Activated T-helper 2 cell treated with anti-CD3 and anti-CD28 coated beads, Interferon-gamma antibody, Interleukin-2, Interleukin-4, amounts not matched to agents 10 μg/mL and 5 μg/mL and 100 μg/mL, durations not matched to agents 14 hours and 24 hours and 36 hours (primary cell): ENCODE measurements at places on chromosomes 12 and 14. TPM values are rescaled to one million over a fixed set of nuclear protein-coding genes. Genes with fewer than 3 reads are reported as not detected.

The KRT77 gene
- not detected in 2 replicates for total RNA-seq

DNA sequence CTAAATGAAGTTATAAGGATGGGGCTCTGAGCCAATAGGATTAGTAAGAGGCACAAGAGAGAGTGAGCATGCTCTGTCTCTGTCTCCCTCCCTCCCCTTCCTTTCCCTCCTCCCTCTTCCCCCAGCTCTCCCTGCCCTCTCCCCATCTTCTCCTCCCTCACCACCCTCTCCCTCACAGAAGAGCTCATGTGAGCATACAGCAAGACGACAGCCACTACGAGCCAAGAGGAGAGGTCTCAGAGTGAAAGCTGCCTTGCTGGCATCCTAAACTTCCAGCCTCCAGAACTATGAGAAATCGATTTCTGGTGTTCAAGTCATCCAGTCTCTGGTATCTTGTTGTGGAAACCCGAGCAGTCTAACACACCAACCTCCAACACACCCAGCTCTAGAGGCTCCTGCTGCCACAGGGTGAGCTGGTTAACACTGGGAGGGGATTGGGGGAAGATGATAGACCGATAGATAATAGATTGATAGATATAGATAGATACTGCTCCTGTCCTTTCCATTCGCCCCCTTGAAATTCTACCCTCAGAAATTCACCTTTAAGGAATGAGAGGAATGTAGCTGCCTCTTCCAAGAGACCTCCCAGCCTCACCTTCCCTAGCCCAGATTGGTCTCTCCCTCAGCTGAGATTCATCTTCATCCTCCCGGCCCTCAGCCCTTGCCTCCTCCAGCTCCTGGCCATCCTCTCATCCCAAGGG, 25.8 kb upstream of the ACTN1 start:
- no peaks in the 10 kb centered on the region for H3K36me3 ChIP-seq
- H3K4me3 ChIP-seq: no peak overlapping the region
- no peaks in the 10 kb centered on the region for H3K27me3 ChIP-seq

The EML1 gene
- 0.68 and 0.87 TPM in 2 replicates for total RNA-seq

- H3K4me3 ChIP-seq: no peak overlapping the region
- DNase-seq: no peak
- H3K4me1 ChIP-seq: peaks cover 15% of the 10 kb centered on the region
- no peaks in the 10 kb centered on the region for H3K27me3 ChIP-seq
Observed at GRCh38 chr12:47160316-47161244, 80.8 kb upstream of the AMIGO2 start.

GRCh38 chr14:94761348-94761996, 8.4 kb downstream of the GSC start:
- H3K27ac ChIP-seq: no peak overlapping the region
- H3K36me3 ChIP-seq: no peaks in the 10 kb centered on the region
- no peaks in the 10 kb centered on the region for H3K4me1 ChIP-seq

The SCYL2 gene
- 31.8 and 34.5 TPM in 2 replicates for total RNA-seq

GRCh38 chr14:57871459-57872080, 5.7 kb upstream of the SLC35F4 start:
- DNase-seq: no peak
- H3K27ac ChIP-seq: no peak overlapping the region
- H3K27me3 ChIP-seq: peaks cover 11% of the 10 kb centered on the region
- no peaks in the 10 kb centered on the region for H3K36me3 ChIP-seq

DNA sequence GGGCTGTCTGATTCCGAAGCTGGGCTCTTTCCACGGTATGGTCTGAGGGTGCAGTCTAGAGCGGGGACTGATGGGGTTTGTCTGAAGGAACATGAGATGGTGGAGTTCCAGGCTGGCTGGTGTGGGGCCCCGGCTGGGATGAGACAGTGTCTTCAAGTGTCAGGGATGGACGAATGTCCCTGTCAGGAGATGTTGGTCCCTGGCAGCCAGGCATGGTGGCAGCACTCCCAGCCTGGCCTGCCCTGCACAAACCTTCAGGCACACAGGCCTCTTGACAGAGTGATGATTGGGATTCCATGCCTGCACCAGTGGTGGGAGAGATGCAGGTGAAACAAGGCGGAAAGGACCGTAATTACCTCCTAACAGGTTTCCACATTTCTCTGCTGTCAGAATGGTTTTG, 221.9 kb downstream of the CACNA1C start:
- H3K27me3 ChIP-seq: peaks cover 4% of the 10 kb centered on the region
- no peaks in the 10 kb centered on the region for H3K36me3 ChIP-seq
- no peaks in the 10 kb centered on the region for H3K4me1 ChIP-seq
- no peak for DNase-seq
- H3K27ac ChIP-seq: no peak overlapping the region
- no peak overlapping the region for H3K4me3 ChIP-seq

The ING4 gene
- 18.5 and 19.1 TPM in 2 replicates for total RNA-seq

The DCD gene
- not detected in 2 replicates for total RNA-seq

- H3K36me3 ChIP-seq: no peaks in the 10 kb centered on the region
- peaks cover 7% of the 10 kb centered on the region for H3K4me1 ChIP-seq
- no peak overlapping the region for H3K27ac ChIP-seq
- no peak overlapping the region for H3K4me3 ChIP-seq
- no peak for DNase-seq
- no peaks in the 10 kb centered on the region for H3K27me3 ChIP-seq
Observed at GRCh38 chr12:49818241-49818895, 9.8 kb downstream of the NCKAP5L start.

DNA sequence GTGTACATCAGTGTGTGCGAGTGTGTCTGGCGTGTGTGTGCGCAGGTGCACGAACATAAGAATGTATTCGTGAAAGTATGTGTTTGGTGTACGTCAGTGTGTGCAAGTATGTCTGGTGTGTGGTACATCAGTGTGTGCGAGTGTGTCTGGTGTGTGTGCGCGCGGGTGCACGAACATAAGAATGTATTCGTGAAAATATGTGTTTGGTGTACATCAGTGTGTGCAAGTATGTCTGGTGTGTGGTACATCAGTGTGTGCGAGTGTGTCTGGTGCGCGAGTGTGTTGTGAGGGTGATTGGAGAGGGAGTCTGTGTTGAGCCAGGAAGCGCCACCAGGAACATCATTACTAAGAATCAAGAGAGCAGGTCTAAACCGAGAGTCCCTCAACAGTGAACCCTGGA, 143.8 kb downstream of the BCL11B start:
- no peak for DNase-seq
- H3K36me3 ChIP-seq: no peaks in the 10 kb centered on the region
- H3K27me3 ChIP-seq: no peaks in the 10 kb centered on the region
- H3K27ac ChIP-seq: no peak overlapping the region

DNA sequence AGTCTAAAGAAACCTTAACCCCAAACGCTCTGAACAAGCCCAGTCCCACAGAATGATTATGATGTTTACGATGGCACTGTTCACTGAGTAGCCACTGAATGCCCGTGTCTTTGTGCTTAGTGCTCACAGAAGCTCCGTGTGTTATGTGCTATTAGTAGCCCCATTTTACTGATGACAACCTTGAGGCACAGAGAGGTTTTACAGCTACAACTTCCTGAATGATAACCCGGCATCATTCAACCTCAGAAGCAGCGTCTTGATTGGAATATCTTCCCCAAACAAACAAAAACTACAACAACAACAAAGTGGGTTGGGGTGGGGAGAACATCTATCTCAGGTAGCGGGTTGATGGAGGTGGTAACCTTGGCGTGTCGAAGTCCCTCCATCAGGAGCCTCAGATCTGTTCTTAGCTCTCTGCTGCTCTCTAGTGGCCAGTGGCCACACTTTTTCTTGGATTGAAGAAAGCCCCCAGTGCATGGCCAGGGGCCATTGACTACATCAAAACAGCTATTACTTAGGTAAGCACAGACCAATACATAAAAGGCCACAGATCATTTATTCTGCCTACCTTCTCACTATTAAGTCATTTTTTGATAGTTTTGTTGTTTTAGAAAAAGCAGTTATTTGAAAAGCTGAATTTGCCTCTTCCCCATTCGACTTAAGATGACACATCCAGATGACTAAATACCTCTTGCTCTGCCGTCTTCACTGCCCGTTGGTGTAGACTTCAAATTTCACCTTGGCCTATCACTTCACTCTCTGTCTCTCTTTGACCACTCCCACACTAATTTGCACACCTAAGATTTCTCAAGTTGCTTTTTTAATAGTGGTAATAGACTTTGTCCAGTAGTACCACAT, 376.9 kb downstream of the GALC start:
- H3K36me3 ChIP-seq: no peaks in the 10 kb centered on the region
- no peaks in the 10 kb centered on the region for H3K27me3 ChIP-seq
- no peaks in the 10 kb centered on the region for H3K4me1 ChIP-seq
- peak; percentile 10 for DNase-seq

The TIGAR gene
- 8.7 and 9.5 TPM in 2 replicates for total RNA-seq

- H3K27me3 ChIP-seq: no peaks in the 10 kb centered on the region
- no peaks in the 10 kb centered on the region for H3K36me3 ChIP-seq
- H3K4me3 ChIP-seq: no peak overlapping the region
- no peak overlapping the region for H3K27ac ChIP-seq
Observed at GRCh38 chr14:29348504-29348903, 579.1 kb downstream of the PRKD1 start.

GRCh38 chr12:89225401-89225800, 126.9 kb downstream of the DUSP6 start:
- H3K36me3 ChIP-seq: peaks cover 32% of the 10 kb centered on the region
- peak; percentile 74 for DNase-seq
- H3K4me1 ChIP-seq: peaks cover 63% of the 10 kb centered on the region
- H3K27me3 ChIP-seq: no peaks in the 10 kb centered on the region

The RAN gene
- 1,905 and 1,953 TPM in 2 replicates for total RNA-seq

DNA sequence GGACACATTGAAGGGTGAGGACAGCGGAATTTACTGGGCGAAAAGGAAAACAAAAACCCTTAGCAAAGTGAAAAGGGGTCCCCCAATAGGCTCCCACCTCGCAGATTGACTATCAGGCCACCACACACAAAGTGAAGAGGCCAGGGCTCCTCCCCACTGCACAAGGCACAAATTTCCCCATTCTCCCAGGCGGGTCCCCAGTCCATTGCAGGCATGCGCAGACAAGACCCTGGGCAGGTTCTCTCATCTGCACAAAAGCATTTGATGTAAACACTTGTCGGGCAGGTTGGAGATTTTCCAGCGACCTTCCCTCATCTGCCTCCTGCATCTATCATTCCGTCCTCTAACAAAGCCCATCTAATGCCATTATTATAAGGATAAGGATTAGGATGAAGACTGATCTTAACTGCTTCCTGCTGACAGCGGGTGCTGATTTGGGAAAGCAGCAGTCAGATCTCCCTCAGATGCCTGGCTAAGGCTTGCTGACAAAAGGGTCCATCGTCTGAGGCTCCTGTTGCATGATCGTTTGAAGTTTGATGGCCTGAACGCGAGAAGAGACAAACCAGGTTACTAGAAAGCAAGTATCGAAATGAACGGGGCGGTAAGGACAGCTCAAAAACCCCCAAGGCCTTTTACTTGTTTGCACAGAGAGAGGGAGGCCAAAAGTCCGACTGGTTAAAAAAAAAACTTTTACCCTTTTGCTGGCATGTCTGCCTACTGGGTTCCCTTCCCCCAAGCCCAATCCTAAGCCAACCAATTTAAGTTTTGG, 14.4 kb downstream of the ASCL4 start:
- H3K27me3 ChIP-seq: peaks cover 3% of the 10 kb centered on the region
- no peak for DNase-seq
- no peak overlapping the region for H3K27ac ChIP-seq
- H3K36me3 ChIP-seq: no peaks in the 10 kb centered on the region

DNA sequence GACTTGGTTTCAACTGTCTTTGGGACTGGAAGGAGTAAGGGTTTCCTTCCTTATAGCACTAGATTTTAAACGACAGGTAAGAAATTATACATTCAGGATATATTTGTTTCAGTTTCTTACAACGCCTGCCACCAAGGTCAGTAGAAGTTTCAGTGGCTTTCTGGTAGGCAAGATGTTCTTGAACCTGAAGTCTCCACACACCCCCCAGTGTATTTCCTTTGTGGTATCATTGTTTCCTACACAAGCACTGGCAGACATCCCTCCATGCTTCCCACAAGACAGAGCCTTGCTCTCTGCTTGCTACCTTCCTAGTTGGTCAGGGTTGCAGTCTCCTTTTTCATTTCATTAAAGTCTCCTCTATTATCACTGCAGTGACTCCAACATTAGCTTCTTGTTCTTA, 283.1 kb downstream of the FLRT2 start:
- no peak for DNase-seq
- H3K27ac ChIP-seq: no peak overlapping the region

- no peak overlapping the region for H3K4me3 ChIP-seq
- H3K4me1 ChIP-seq: peaks cover 20% of the 10 kb centered on the region
- no peaks in the 10 kb centered on the region for H3K27me3 ChIP-seq
- DNase-seq: peak; percentile 30
- H3K36me3 ChIP-seq: peaks cover 9% of the 10 kb centered on the region
Observed at GRCh38 chr12:47651368-47652254, 54.2 kb downstream of the RPAP3 start.

GRCh38 chr14:101137234-101137633, 233.7 kb upstream of the RTL1 start:
- H3K4me1 ChIP-seq: peaks cover 6% of the 10 kb centered on the region
- H3K36me3 ChIP-seq: no peaks in the 10 kb centered on the region
- H3K27me3 ChIP-seq: peaks cover 3% of the 10 kb centered on the region
- no peak for DNase-seq
- no peak overlapping the region for H3K4me3 ChIP-seq
- no peak overlapping the region for H3K27ac ChIP-seq

DNA sequence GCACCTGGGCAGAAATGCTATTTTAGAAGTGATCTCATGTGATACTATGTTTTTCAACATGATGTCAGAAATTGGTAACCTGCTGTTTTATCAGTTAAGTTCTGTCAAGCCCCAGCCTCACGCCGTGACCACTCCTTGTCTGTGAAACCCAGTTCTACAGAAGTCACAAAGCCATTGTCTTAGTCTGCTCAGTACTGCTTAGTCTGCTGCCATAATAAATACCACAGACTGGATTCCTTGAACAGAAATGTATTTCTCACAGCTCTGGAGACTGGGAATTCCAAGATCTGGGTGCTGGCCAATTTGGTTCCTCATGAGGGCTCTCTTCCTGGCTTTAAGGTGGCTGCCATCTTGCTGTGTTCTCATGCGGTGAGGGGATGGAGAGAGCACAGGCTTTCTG, 176.9 kb downstream of the PRKCH start:
- H3K4me1 ChIP-seq: peaks cover 54% of the 10 kb centered on the region
- no peaks in the 10 kb centered on the region for H3K27me3 ChIP-seq
- DNase-seq: no peak
- H3K27ac ChIP-seq: no peak overlapping the region
- H3K36me3 ChIP-seq: peaks cover 62% of the 10 kb centered on the region
- H3K4me3 ChIP-seq: no peak overlapping the region

GRCh38 chr12:67299926-67300325, 30.8 kb downstream of the CAND1 start:
- no peak overlapping the region for H3K27ac ChIP-seq
- H3K4me1 ChIP-seq: peaks cover 10% of the 10 kb centered on the region
- peaks cover 75% of the 10 kb centered on the region for H3K36me3 ChIP-seq
- H3K4me3 ChIP-seq: no peak overlapping the region
- DNase-seq: no peak

The CYP46A1 gene
- not detected in 2 replicates for total RNA-seq

- peak overlapping the region; percentile 73 for H3K4me3 ChIP-seq
- H3K27ac ChIP-seq: no peak overlapping the region
- H3K27me3 ChIP-seq: peaks cover 65% of the 10 kb centered on the region
- peaks cover 20% of the 10 kb centered on the region for H3K4me1 ChIP-seq
- H3K36me3 ChIP-seq: no peaks in the 10 kb centered on the region
Observed at GRCh38 chr12:65823513-65824375, 539 bp upstream of the HMGA2 start.

The NTF3 gene
- total RNA-seq: not detected in 2 replicates

The BMAL2 gene
- 58.9 and 59.6 TPM in 2 replicates for total RNA-seq

The C12orf50 gene
- not detected in 2 replicates for total RNA-seq

GRCh38 chr12:64670919-64671639, 60.8 kb downstream of the RASSF3 start:
- H3K4me3 ChIP-seq: peak overlapping the region; percentile 87
- no peaks in the 10 kb centered on the region for H3K27me3 ChIP-seq
- H3K4me1 ChIP-seq: peaks cover 89% of the 10 kb centered on the region
- H3K36me3 ChIP-seq: peaks cover 4% of the 10 kb centered on the region
- no peak for DNase-seq

- H3K27ac ChIP-seq: no peak overlapping the region
- no peaks in the 10 kb centered on the region for H3K27me3 ChIP-seq
- peaks cover 44% of the 10 kb centered on the region for H3K36me3 ChIP-seq
- no peak for DNase-seq
- H3K4me1 ChIP-seq: peaks cover 21% of the 10 kb centered on the region
Observed at GRCh38 chr14:89298056-89298834, 118.8 kb downstream of the FOXN3 start.
